ENCODE measurements at places on chromosomes 5 and 9. TPM values are rescaled to one million over a fixed set of nuclear protein-coding genes. Genes with fewer than 3 reads are reported as not detected.

DNA sequence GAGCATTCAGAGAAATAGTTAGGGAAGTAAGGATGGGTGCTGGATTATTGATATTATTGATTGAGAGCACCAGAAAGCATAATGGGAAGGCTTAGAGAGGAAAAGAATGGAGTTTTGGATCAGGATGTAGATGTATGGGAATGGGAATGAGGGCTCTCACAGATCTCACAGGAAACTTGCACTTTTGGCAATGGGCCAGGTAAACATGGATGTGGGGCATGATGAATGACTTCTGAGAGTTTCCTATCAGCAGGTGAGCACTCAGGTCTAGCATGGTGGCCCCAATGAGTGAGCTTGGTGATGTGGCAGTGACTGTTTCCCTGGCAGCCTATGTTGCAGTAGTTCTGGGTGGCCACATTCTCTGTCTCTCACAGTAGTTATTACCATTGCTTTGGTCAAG is 283.8 kb downstream of the FBXL7 start:
- H3K36me3 ChIP-seq: no peaks in the 10 kb centered on the region
- H3K4me3 ChIP-seq: no peak overlapping the region
- no peak overlapping the region for H3K27ac ChIP-seq
- H3K27me3 ChIP-seq: no peaks in the 10 kb centered on the region
- no peak for DNase-seq

ZBTB43 gene
- total RNA-seq: 18.7 TPM

- no peaks in the 10 kb centered on the region for H3K36me3 ChIP-seq
- DNase-seq: no peak
- peaks cover 4% of the 10 kb centered on the region for H3K4me1 ChIP-seq
- no peak overlapping the region for H3K27ac ChIP-seq
- H3K27me3 ChIP-seq: no peaks in the 10 kb centered on the region
- H3K4me3 ChIP-seq: no peak overlapping the region
Measured at GRCh38 chr5:109992264-109992915, 302.7 kb downstream of the MAN2A1 start.

GRCh38 chr5:23742701-23743100 is 235.3 kb downstream of the PRDM9 start:
- H3K4me3 ChIP-seq: no peak overlapping the region
- DNase-seq: no peak
- H3K36me3 ChIP-seq: no peaks in the 10 kb centered on the region
- H3K27ac ChIP-seq: no peak overlapping the region

TMEM171 gene
- total RNA-seq: 1.0 TPM
